ENCODE measurements at places on chromosomes 5 and 9.

GRCh38 chr9:33458444-33458843 lies 11.1 kb upstream of the AQP3 start:
- DNase-seq = peak; percentile 74

GRCh38 chr9:80875947-80876346 lies 813.4 kb downstream of the TLE1 start:
- no peak for DNase-seq

GRCh38 chr5:10481241-10481935 lies 39.7 kb downstream of the ROPN1L start:
- no peak for DNase-seq

- no peak for DNase-seq
These were observed 14.8 kb upstream of the C5orf46 start for GRCh38 chr5:147921136-147921535.

DNA sequence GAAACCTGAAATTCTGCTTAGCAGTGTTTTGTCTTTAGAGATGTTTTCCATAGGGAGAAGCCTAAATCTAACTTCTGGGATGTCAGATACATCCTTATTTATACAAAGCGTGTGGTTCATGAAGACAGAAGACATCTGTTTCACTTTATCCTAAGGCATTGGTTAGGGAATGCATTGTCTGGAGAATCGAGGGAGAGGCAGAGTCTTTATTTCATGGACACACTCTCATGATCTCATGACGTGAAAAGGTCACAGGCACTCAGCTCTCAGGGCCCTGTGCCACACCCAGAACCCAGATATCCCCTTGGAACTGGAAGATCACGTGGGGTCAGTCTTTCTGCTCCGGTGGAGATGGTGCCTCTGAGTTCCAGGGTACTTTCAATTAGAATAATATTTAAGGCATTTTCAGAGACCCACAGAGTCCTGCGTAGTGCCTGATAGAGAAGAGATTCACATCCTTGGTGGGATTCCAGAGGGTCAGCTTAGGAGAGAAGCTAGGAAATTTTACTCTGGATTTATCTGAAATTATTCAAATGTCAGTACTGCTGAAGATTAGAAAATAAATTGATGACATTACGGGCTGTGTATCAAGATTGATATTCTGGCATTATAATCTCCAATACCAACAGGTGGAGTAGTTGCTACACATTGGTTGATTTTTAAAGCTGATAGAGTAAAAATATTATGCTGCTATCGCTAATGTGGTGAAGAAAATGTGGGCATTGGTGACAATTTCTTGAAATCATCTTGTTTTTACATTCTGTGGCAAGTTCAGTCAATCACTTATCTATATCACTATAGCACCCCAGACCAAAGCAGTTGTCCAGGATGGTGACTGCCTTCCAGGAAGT lies 378.3 kb downstream of the MTRR start:
- no peak for DNase-seq

DNA sequence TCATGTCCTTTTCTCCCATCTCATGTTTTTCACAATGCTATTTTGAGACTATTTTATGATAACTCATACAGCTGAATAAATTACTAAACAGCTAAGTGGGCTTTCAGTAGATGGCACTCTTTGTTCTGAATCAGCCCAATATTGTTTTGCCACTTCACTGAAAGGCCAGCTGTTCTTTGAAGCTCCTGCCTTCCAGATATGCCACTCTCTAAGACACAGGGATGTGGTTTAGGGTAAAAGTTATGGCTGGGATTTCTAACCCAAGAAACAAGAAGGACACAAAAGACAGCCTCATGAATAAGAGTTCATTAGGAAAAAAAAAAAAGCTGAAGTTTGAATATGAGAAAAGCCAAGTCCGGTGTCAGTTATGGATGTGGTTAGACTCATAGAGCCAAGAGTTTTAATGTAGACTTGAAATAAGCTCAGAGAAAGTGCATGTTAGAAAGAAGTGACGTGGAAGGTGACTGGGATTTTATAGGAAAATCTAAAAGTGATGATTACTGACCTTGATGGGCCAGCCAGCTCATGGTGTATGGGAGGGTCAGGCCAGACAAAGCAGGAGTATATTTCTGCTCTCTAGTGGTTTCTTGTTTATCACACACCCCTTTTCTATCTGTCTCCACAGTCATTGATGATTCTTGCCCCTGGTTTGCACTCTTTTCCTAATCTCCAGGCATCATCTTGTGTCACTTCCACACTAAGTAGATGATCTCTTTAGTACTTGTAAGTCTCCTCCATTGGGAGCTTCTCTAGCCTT lies 488.5 kb downstream of the NR2F1-AS1 start:
- DNase-seq = no peak

DNA sequence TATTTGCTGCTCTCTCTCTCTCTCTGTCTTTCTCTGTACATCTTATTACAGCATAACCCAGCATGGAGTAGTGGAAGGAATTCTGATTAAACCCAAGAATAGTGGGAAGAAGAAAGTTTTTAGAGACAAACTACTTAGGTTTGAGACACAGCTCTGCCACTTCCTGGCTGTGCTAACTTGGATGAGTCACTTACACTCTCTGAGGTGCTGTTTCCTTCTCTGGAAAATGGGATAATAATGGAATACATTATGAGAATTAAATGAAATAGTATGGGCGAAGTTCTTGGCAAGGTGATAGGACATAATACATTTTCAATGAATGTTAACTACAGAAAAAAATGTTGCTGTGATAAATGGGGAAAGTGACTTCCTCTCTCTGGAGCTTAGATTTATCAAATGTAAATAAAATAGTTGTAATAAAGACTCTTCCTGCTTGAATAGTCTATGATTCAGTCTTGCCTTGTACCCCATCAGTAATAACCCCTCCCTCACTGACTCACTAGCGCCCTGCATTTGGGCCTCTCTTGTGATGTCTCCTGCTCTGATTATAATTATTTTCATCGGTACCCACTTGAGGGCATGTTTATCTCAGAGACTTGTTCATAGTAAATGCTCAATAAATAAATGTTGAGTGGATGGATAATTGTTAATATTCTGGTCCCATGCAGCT lies 27.6 kb downstream of the KIF4B start:
- DNase-seq = no peak

GRCh38 chr5:82984786-82985735 lies 92.1 kb downstream of the TMEM167A start:
- no peak for DNase-seq

DNA sequence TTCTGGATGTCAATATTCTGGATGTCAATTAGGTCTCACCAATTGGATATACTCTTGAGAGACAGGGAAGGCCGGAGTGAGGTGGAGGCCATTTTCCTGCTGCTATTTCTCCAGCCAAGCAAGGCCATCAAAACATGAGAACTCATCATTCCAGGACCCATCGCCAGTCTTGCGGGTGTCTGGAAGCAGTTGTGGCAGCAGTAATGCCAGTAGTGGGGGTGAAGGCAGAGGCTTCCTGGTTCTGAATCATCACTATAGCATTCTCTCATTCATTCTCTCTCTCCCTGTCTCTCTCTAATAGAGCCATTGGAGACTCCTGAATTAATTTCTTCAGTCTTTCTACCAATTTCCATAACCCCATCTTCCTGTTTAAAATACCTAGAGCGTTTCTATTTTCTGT lies 71.8 kb downstream of the EGFLAM start:
- no peak for DNase-seq

DNA sequence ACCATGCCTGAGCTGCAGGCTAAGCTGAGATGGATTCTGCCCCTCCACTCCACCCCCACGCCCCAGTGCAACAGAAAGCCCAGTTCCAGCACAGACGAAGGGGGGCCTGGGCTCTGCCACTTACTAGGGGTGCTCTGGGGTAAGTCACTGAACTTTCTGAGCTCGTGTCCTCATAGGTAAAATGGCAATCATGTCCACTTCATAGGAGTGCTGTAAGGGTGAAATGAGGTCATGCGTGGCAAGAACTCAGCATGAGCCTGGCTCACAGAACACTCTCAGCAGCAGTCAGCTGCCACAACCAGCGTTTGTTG lies 8.4 kb upstream of the PSD2 start:
- DNase-seq = no peak

GRCh38 chr9:105103776-105104175 lies 140.7 kb upstream of the SLC44A1 start:
- DNase-seq = no peak

GRCh38 chr5:1161833-1162229 lies 39.6 kb upstream of the SLC6A19 start:
- no peak for DNase-seq

GRCh38 chr9:111272581-111272980 lies 57.4 kb downstream of the OR2K2 start:
- no peak for DNase-seq

DNA sequence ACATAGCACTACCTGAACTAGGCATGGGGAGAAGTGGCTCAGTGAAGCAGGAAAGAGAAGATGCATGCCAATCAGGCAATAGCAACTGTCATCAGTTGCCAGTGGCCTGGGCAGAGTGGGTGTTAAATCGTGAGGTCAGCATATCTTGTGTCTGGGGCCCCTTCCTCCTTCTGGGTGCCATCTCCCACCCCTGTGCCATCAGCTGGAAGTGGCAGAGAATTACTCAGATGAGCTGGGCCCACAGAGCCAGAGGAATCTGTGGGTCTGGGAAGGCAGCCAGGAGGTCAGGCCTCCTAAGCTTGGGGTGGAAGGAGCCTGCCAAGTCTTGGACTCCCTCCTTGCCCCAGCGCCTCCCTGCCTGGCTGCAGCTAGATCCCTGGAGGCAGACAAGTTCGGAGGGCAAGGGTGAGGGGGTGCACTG lies 66.5 kb downstream of the GALNT12 start:
- DNase-seq = no peak

- no peak for DNase-seq
These were observed 16.6 kb upstream of the SARDH start for GRCh38 chr9:133754688-133755227.

DNA sequence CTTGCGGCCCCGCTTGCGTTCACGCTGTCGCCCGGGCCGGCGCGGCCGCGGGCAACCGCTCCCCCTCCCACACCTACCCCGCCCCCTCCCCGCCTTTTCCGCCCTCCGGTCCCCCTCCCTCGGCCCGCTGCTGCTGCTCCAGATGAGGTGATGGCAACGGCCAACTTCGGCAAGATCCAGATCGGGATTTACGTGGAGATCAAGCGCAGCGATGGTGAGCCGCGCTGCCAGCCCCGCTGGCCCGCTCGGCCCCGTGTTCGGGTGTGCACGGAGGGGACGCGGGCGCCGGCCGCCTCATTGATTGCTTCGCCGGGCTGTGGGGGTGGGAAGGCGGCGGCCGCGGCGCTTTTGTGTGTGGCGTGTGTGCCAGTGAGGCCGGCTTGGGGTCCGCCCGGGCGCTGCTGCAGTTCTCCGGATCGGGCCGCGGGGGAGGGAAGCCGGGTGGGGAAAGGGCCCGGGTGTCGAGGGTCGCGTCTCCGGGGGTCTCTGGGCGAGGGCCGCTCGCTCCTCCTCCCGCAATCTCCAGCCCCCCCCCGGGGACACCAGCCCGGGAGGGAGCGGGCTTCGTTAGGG lies 403 bp downstream of the KIF2A start:
- DNase-seq = no peak

DNA sequence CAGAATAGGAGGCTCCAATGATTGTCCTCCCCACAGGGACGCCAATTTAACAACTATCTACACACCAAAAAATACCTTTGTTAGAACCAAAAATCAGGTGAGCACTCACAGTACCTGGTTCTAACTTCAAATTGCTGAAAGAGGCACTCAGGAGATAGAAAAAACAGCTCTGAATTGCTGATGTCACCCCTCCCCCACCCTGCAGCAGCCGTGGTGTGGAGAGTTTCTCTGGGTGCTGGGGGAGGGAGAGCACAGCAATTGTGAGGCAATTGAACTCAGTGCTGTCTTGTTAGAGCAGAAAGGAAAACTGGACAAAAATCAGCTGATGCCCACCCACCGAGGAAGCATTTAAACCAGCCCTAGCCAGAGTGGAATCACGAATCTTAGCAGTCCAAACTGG lies 41.8 kb downstream of the TNFSF8 start:
- no peak for DNase-seq

GRCh38 chr5:5273976-5274375 lies 133.8 kb downstream of the ADAMTS16 start:
- DNase-seq = no peak

- no peak for DNase-seq
These were observed 49.6 kb upstream of the RXRA start for GRCh38 chr9:134276453-134277245.

DNA sequence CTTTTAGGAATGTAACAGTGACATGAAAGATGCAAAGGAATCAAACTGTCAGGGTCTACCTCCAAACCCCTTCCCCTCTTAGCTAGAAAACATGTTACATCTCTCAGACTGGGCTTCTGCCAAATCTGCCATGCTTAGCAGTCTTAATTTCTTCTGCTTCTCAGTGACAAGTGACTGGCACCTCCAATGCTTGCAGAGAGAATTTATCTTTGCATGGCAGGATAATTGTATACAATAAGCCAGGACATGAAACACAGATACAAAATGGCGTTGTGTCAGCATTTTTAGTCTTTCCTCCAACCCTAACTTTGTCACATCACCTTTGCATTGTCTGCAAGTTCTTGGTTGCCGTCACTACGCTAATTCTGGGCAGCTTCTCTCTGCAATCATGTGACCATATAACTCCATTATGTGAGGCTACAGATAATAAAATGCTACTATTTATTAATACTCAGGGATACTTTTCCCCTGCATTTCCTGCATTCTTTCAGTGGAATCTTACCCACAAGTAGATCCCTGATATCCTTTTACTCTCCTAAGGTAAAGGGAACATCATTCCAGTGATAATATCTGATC lies 89.8 kb downstream of the PLCXD3 start:
- DNase-seq = no peak

- DNase-seq = no peak
These were observed 10.0 kb upstream of the GRIN1 start for GRCh38 chr9:137128862-137129455.

DNA sequence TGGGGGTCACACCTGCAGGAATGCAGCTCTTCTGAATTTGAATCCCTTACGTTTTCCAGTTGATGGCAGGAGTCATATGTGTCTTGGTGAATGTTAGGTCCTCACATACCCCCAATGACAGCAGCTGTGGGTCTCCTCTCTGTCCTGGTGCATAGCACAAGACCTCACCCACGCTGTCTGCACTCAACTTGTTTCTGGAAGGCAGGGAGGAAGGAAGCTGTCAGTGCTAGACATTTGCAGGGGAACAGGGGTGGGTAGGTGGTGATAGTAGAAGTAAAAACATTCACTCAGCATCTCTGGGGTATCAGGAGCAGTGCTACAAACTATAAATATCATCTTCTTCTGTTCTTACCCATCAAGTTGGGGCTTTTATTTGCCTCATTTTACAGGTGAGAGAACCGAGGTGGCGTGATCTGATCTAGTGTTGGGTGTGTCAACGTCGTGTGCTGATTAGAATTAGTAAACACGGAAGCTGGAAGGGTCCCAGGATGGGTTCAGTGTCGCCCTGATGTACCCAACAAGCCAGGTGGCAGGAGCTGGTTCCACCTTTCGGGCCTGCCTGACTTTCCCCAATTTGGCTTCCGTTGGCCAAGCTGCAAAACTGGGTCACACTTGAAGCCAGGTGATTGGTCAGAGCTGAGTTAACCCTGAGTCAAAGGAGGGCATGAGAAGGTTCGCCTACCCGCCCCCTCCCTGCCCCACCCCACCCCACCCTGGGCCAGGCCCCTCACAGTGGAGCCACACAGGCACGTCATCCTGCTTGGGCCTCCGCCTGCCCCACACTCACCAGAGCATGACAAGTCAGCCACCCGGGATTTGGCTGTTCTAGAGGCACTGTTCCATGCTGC lies 15.8 kb downstream of the ERGIC1 start:
- DNase-seq = no peak

GRCh38 chr9:32906213-32906612 lies 95.2 kb downstream of the APTX start:
- DNase-seq = no peak

GRCh38 chr5:33363537-33363936 lies 77.2 kb upstream of the TARS1 start:
- no peak for DNase-seq
